ENCODE measurements at places on chromosomes 4 and X. TPM values are rescaled to one million over a fixed set of nuclear protein-coding genes. Genes with fewer than 3 reads are reported as not detected.

The PCSK1N gene
- total RNA-seq, result 1.8 TPM

DNA sequence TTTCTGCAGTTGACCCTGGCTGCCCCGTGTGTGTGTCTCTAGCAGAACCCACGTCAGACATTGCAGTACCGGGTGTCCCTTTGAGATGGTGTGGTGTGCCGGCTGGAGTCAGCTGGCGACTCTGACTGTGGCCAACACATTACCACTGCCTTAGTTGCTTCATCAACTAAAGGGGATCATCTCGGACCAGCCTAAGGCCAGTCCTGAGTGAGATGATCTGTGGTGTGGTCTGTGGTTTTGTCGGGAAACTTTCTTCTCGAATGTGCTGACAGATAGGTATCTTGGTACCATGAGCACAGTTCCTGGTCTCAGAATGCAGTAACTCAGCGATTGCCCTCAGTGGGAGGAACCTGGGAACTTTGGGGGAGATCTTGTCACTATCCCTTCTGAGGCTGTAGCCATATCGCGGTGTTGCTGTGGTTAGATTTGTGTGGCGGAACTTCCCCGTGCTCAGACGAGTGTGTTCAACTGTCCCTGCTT is 15.8 kb downstream of the TBC1D14 start:
- no peak for DNase-seq

- peak; percentile 77 for DNase-seq
Observed at GRCh38 chr4:184684491-184685189, 35.1 kb downstream of the PRIMPOL start.

DNA sequence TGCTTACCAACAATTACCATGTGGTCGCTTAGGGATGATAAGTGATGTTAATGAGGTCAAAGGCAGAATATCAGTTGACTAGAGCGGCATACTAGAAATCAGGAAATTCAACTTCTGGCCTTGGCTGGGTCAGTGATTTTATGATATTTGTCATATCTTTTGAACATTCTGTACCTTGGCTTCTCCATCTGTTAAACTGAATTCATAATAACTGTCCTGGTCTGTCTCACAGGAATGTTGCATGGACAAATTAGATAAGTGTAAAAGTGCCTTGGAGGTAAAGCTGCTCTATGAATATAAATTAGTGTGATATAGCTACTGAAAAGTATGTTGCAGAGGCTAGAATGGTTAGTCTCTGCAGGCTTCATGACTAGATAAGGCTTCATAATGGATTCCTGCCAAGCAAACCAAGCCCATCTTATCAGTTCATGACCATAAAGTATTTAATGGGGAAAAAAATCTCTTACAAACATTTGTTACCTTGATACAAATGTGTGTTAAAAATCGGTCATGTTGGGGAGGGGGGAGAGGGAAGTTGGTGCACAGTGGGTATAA is 104.6 kb upstream of the BMPR1B start:
- no peak for DNase-seq

Data from LHCN-M2 (cell line).